Right ventricle myocardium inferior (tissue), 1 donor: ENCODE measurements at places on chromosomes 5 and 9.
A peak's percentile ranks its signal among the peaks of the same experiment; 100 is the strongest.

GRCh38 chr9:76459694-76460635, 983 bp downstream of the GCNT1 start:
- peak; percentile 70 for DNase-seq

DNA sequence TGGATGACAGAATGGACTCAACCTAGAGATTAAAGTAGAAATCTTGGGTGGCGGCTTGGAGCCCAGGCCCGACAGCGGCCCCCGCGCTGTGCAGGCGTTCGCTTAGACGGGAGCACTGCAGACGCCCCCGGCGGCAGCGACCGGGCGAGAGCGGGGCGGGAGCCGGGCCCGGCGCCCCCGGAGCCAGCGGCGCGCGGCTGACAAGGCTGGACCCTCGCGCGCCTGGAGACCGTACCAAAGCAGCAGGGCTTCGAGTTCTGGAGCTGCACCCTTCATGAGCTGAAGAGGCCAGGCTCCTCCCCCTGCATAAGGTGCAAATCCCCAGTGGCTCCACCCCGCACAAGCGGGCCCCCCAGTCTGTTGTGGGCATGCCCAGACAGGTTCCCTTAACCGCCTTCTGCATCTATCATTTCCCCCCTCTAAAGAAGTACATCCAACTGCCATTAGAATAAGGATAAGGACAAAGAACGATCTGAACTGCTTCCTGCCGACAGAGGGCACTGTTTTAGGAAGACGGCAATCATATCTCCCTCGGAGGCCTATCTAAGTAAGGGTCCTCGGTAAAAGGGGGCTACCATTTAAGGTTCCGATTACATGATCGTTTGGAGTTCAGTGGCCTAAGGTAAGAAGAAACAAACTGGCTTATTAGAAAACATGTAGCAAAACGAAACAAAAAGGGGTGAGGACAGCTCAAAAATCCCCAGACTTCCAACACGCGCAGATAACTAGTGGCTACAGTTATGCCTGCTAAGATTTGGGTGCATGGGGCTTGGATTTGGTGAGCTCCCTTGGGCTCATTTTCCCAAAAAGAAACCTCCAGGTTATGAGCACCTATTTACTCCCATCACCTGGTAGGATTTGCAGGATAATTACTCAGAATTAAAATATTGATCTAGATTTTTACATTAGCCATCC, 66.3 kb downstream of the RGMB start:
- DNase-seq = no peak

- DNase-seq = no peak
Measured at GRCh38 chr5:128237000-128237399, 153.4 kb downstream of the SLC12A2 start.

DNA sequence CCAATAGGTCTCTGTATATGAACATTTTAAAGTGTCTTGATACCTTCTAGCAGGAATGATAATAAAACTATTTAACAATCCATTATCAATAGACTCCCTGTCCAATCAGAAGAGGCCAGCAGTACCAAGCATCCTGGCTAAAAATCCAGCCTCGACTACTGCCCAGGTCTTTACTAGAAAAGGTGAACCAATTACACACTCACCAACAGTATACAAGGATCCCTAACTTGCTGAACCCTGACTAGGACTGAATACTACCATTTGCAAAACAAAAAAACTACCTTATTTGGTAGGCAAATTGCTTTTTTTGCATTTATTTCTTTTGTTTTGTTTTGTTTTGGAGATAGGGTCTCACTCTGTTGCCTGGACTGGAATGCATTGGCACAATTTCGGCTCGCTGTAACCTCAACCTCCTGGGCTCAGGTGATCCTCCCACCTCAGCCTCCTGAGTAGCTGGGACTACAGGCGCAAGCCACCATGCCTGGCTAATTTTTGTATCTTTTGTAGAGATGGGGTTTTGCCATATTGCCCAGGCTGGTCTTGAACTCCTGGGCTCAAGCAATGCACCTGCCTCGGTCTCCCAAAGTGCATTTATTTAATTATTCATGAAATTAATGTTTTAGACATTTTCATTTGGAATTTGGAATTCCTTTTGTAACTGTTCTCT, 27.5 kb downstream of the FNBP1 start:
- DNase-seq = no peak

DNA sequence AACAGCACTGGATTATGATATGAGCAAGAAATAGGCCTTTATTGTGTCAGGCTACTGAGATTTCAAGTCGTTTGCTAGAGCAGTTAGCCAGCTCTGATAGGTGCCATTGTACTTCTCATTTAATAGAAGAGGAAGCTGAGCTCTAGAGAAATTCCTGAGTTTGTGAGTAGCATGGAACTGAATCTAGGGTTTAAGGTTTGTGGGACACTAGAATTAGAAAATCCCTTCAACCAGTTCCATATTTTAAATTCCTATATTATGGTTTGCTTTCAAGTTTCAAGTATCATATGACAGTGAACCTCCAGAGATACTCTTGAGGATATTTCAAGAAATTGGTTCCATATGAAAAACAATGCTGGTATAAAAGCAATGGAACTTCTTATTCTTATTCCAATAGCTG, 87.6 kb downstream of the ANKRD55 start:
- DNase-seq = no peak
